CD14-positive monocyte (primary cell): ENCODE measurements at places on chromosomes 13 and 19. TPM values are rescaled to one million over a fixed set of nuclear protein-coding genes. Genes with fewer than 3 reads are reported as not detected.

The TMEM59L gene
- polyA plus RNA-seq = not detected

The LSR gene
- polyA plus RNA-seq = 0.08 and 0.17 TPM in 2 replicates

The TMEM221 gene
- polyA plus RNA-seq = not detected in 2 replicates

The JAK3 gene
- 13.8 TPM for polyA plus RNA-seq

The DLL3 gene
- polyA plus RNA-seq = not detected

The SOHLH2 gene
- not detected for polyA plus RNA-seq

The LGALS4 gene
- polyA plus RNA-seq = not detected

The CLEC11A gene
- 8.2 TPM for polyA plus RNA-seq

The C1QTNF9B gene
- not detected for polyA plus RNA-seq

The MAN2B1 gene
- 295 and 328 TPM in 2 replicates for polyA plus RNA-seq

The SPACA4 gene
- not detected in 2 replicates for polyA plus RNA-seq

The MRI1 gene
- 4.4 TPM for polyA plus RNA-seq

DNA sequence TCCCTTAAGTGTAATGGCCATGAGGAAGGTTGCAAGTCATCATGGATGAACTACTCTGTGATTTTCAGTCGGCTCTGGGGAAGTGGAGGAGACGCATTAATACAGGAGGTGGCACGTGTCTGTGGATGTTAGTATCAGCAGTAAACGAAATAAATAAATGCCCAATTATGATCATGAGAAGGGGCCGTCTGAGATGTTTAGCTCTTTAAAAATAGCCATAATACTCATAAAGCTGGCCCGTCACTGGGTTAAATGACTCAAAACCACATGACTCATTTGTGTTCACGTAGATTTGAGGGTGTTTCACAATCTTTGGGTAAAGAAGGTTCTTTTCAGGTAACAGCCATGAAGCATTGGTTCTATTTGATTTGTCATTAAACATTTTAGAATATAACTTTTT, 620.6 kb downstream of the GPC6 start:
- no peak for DNase-seq

DNA sequence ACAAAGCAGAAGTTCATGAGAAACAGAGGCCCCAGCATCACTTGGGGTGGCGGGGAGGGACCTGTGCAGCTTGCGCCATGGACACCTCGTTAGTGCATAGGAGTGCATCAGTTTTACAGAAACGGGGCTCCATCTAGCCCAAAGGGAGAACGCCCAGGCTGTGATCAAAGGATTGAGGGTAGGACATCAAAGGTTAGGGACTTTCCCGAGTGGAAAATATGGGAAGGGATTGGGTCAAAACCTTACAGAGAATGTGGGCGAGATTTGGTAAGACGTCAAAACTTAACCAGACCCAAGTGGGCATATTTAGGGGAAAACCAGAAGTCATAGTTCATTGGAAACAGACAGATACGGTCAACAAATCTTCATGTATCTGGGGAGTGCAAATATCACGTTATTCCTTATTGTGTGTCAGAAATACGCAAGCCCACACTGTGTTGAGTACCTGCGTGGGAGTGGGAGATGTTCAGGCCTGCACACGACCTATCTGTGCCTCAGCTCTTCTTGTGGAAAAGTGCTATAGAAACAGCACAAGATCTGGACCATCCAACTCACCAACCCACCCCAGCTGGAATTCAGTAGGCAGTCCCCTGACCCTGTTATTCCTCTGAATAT, 9.4 kb upstream of the GRAMD1A start:
- no peak for DNase-seq

DNA sequence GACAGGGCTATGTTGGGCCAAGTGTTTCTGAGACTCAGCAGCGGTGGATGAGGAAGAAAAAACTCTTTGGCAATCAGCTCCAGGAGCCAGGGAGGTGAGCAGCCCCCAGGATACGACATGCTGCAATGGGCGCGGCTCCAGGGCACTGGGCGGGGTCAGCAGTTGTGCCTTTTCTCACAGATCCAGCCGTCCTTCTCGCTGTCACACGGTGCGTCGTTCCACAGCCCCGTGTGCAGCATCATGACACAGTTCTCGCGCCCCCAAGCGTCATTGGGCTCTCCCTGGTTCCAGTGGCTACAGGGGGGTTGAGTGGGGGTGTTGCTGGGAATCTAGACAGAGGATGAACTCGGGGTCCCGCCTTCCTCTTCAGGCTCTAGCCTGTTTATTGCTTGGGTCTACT, 2.7 kb downstream of the CLEC4G start:
- DNase-seq = peak; percentile 46

DNA sequence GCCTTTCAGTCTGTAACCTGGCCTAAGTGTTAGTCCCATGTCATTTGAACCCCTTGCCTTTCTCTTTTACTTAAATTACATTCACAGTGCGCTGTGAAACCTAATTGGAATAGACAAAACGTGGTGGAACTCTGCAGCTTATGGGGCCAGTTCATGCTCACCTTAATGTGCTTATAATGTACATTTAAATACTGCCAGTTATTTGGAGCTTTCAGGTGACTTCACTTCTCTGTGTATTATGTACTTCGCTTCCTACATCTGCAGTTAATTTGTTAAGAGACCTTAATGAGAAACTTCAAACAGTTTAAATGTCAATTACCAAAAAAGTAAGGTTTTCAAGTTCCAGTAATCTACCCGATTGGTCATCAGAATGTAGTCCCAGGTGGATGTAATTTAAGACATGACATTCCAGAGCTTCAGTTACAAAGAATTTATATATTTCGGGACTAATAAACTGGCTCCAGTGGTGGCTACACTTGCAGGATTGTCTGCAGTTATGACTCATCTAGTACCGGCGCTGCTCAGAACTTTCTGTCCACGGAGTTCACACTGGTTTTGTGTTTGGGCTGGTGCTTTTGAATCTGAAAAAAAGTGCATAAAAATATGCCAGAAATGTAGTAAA, 125.3 kb downstream of the TM9SF2 start:
- DNase-seq = no peak

DNA sequence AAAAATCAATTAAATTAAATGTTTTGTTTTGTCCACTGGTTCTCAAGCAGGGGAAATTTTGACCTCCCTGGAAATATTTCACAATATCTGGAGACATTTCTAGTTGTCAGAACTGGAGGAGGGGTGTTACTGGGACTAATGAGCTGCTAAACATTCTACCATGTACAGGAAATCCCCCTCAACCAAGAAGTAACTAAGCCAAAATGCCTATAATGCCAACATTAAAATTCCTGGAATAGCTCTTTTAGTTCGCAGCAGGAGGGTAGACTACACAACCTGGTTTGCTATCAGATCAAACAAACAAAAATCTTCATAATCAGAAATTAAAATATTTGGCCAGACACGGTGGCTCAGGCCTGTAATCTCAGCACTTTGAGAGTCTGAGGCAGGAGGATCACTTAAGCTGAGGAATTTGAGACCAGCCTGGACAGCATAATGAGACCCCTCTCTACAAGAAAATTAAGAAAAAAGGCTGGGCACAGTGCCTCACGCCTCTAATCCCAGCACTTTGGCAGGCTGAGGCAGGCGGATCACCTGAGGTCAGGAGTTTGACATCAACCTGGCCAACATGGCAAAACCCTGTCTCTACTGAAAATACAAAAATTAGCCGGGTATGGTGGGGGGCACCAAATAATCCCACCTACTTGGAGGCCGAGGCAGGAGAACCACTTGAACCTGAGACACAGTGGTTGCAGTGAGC, 13.7 kb upstream of the SMARCA4 start:
- no peak for DNase-seq

- no peak for DNase-seq
These were observed 520.4 kb downstream of the SLITRK6 start for GRCh38 chr13:85278851-85279250.

GRCh38 chr13:53092931-53093330, 64.3 kb downstream of the OLFM4 start:
- no peak for DNase-seq

DNA sequence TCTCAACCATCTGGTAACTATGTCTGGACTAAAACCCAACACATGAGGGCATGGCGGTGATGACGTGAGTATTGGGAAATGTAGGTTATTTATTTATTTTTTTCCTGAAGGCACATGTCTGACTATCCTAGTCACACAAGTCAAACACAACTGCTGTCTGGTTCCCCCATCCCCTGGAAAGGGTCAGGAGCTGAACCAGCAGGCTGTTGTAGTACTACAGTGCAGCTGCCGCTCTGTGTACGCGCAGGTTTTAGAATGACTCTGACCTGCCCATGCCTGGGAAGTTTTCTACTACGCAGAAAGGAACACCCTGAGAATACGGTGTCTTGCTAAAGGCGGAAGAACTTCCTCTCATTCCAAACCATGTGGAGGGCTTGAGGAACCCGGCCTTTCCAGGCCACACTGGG, 1.2 kb downstream of the SLC7A1 start:
- peak; percentile 58 for DNase-seq

DNA sequence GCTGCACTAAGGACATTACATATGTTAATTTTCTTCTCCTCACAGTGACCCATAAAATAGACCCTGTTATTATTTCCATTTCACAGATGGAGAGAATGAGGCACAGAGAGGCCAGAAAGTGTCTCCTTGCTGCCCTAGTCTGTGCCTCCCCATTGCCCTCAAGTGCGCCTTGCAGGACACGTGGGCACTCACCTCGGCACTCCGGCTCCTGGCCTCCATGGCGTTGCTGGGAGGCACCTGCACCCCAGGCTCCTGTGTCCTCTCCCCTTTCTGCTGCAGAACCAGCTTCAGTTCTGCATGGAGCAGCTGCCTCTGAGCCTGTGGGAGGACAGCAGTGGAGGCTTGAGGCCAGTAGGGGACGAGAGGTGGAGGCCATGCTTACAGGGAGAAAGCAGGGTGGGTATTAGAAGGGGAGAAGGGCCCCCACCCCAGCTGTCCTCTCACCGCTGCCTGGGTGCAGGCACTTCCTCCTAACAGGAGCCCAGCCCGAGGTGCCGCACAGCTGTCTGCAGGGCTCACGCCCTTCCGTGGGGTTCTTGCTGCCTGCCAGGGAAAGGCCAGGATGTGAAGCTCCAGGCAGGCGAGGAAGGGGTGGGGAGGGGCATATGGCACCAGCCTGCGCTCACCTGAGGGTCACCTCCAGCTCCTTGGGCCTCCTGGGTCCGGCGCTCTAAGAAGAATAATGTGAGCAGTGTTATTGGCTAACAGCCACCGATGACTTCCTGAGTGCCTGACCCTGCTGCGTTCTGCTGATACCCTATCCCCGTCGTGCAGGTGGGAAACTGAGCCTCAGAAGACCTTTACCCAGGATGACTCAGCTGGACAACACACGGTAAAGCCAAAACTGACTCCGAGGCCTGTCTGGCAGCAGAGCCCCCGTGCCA, 5.2 kb downstream of the PRX start:
- DNase-seq = no peak

- DNase-seq = no peak
These were observed 26.9 kb downstream of the ZNF574 start for GRCh38 chr19:42102877-42103276.

DNA sequence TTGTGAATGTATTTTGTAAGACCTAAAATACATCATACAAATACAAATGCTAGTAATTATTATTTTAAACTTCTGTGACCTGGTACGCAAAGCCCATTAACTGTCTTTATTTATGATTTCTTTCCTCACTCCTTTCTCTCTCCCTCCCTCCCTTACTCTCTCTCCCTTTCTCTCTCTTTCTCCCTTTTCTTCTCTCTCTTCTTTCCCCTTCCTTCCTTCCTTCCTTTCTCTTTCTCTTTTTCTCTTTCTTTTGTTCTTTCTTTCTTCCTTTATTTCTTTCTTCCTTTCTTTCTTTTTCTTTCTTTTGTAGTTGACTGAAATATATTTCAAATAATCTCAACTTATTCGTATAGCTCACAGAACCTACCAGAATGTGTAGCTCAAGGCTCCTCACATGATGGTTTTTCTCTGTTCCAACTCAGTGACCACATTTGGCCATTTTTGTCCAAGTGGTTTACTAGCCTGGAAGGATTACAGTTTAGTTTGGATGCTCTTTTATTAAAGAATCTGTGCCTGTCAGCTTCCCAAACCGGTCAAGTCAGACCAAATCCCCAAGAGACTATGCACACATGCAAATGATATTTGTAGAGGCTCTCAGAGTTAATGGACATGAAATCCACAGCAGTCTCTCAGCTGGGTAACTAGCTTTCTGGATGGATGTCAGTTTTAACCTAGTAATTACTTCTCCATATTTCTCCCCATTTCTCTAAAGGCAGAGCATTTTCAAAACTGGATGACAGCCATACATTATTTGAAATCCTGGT, 71.7 kb downstream of the POSTN start:
- no peak for DNase-seq

DNA sequence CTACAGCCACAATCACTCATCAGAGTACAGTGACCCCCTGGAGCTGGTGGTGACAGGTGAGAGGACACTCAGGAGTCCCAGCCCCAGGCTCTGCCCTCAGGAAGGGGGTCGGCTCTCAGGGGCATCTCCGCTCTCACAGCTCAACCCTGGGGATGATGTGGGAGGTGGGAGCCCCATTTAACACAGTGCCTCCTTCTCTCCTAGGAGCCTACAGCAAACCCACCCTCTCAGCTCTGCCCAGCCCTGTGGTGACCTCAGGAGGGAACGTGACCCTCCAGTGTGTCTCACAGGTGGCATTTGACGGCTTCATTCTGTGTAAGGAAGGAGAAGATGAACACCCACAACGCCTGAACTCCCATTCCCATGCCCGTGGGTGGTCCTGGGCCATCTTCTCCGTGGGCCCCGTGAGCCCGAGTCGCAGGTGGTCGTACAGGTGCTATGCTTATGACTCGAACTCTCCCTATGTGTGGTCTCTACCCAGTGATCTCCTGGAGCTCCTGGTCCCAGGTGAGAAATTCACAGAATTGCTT, 1.0 kb downstream of the LILRA2 start:
- no peak for DNase-seq

GRCh38 chr13:78562237-78562889, 41.0 kb downstream of the POU4F1 start:
- no peak for DNase-seq

DNA sequence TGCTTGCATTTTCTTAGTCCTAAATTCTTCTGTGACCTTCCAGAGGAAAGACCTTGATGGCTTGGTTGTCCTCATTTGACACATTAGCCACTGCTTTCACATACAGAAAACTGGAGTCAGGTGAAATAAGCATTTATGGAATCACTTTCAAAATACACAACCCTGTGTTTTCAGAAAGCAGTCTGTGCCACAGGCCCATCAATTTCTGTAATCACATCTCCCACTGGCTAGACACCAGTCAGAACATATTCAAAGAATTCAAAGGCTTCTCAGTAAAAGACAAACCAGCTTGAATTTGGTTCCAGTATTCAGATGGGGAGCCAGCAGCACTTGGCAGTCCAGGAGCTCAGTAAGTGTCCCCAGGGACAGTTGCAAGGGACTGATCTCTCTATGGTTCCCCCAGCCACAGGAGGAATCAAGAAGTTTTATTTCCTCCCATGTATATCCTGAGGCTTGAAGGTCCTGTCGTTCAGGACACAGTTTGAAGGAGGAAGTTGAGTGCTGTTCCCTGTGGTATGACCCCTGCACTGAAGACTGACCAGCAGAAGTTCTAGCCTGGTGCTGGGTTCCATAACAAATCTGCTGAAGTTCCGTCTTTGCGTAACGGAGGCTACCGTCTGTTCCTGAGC, 214.3 kb downstream of the FOXO1 start:
- peak; percentile 39 for DNase-seq

- peak; percentile 62 for DNase-seq
These were observed 23.4 kb downstream of the MBD3L2B start for GRCh38 chr19:6997679-6998445.
